Tracheal epithelial cell (primary cell): ENCODE measurements at places on chromosomes 12 and 14. TPM values are rescaled to one million over a fixed set of nuclear protein-coding genes. Genes with fewer than 3 reads are reported as not detected.

The MANSC1 gene
- 0.24 and 2.6 TPM in 2 replicates for total RNA-seq

The FBXO34 gene
- total RNA-seq: 19.8 and 27.0 TPM in 2 replicates

The CCNB1IP1 gene
- 110 and 144 TPM in 2 replicates for total RNA-seq

The PARPBP gene
- total RNA-seq: 2.6 and 3.9 TPM in 2 replicates

The MGAT4C gene
- total RNA-seq: under 0.01 TPM in 1 of 2 replicates, not detected in the other

The PDE3A gene
- total RNA-seq: not detected in 2 replicates

The JPH4 gene
- total RNA-seq: not detected in 2 replicates

The PTPN6 gene
- 8.9 and 13.0 TPM in 2 replicates for total RNA-seq
